CD8-positive, alpha-beta memory T cell (primary cell): ENCODE measurements at places on chromosomes 6 and 20. TPM values are rescaled to one million over a fixed set of nuclear protein-coding genes. Genes with fewer than 3 reads are reported as not detected.
A peak's percentile ranks its signal among the peaks of the same experiment; 100 is the strongest.

Gene RIMS1
- not detected for total RNA-seq

Gene EPB41L1
- total RNA-seq, result 0.35 TPM

Gene SLC22A2
- total RNA-seq, result not detected

Gene PKHD1
- not detected for total RNA-seq

Gene MPIG6B
- not detected for total RNA-seq

Gene SCAF8
- total RNA-seq, result 37.1 TPM

Gene OR2H1
- not detected for total RNA-seq

Gene DOK5
- total RNA-seq, result 4.8 TPM

DNA sequence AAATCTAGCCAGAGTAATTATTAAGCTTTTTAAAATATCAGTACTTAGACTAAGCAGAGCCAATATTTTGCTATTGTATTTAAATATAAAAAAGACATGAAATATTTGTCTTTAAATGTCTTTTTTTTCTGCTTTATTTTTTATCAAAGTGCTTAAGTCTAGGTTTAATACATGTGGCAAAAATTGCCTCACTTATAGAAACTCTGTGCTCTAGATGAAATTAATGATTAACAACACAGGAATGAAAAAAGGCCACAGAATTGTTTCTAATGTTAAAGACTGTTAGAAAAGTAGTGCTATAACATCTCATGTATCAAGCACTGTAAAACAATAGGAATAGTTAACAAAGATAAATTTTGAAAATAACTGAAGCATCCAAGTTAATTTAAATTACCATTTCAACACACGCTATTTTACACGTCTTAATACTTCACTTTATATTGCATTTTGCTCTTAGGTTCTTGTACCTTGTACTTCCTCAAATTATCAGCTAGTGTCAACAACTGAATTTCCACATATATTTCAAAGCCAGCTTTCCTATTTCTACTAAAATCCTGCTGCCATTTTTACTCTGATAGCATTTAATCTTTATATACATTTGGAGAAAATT, 1515.1 kb downstream of the HACE1 start:
- DNase-seq, result no peak

DNA sequence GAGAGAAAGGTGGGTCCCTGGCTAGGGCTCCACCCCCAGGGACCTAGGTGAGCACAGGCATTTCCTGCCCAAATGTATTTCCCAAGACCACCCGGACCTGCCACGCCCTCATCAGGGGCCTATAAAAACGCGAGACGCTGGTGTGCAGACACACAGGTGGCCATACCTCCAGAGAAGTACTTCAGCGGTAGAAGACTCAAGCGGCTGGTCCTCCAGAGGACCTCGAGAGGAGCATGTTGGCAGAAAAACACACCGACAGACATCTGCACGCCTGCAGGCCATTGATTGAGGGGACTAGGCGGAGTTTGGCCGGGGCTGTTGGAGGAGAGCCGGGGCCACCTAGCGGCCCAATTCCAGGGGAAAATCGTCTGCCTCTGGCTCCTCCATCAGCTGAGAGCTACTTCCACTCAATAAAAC, 695.8 kb upstream of the MMS22L start:
- DNase-seq, result no peak

GRCh38 chr6:41630946-41631345, 7.3 kb upstream of the MDFI start:
- no peak for DNase-seq

- DNase-seq, result no peak
Observed at GRCh38 chr6:32680055-32680454, 13.6 kb upstream of the HLA-DQB1 start.

DNA sequence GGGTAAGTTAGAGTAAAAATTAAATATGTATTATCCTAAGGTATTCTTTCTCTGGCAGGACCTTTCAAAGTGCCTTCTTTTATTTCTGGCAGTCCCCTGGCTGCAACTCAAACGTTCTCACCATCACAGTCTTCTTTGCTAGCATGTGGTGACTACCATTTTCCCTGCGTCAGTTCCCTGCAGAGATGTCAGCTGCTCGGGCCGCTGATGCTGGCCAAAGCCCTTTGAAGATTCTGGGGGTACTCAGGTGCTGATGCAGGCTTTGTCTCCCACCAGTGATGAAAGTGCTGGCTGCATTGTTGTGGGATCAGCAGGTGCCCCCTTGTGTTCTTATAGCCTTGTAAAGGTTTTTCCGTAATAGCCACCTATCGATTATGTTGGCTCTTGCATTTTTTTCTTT, 140.1 kb downstream of the BTBD3 start:
- DNase-seq, result no peak

- no peak for DNase-seq
Observed at GRCh38 chr6:14444295-14444972, 326.9 kb downstream of the CD83 start.

DNA sequence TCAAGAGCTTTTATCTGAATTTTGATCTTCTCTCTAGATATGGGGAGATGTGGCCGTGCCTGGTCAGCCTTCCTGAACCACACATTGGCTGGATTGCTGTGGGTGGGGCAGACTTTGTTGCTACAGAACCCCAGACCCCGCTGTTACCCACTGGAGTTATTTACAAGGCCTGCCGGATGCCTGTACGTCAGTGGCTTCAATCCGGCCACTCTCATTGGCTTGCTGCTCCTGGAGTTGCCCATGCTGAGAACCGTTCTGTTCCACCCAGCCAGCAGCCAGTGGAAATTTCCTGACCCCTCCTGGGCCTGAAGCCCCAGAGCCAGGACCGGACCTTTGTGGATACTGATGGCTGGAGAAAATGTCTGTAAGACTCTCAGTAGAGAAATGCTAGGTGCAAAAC, 101.9 kb downstream of the TFAP2C start:
- DNase-seq, result no peak

DNA sequence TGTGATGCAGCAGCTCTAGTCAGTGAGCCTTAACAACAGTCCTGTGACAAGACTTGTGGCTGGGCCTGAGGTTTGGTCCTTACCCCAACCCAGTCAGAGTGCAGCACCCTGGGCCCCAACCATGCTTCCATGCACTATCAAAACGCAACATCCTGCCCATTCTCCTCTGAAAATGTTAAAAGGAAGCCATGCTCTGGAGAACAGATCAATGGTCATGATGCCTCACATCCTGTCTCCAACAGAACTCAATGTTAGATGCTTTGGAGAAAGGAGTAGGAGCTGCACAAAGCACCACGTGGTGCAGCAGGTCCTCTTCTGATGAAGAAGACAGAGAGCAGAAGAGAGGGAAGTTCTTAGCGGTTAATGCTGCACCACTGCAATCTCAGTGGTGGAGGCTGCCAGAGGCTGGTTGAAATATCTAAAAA, 41.9 kb downstream of the TRAM2 start:
- peak; percentile 2 for DNase-seq

DNA sequence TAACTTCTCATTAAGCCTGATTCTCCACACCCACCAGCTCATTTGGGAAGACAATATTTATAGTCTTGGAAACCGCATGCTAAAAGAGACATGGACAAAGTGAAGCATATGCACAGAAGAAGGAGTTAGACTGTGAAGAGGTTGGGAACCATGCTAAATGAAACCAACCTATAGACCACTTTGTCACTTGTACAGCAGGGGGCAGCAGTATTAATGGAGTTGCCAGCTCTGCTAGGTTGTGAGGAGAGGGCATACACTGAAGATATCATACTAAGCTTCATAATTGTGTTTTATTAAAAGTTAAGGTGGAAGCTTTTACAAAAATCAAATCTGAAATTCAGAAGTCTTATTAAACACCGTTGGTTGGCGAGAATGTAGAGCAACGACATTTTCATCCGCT, 38.3 kb upstream of the HMGCLL1 start:
- no peak for DNase-seq

DNA sequence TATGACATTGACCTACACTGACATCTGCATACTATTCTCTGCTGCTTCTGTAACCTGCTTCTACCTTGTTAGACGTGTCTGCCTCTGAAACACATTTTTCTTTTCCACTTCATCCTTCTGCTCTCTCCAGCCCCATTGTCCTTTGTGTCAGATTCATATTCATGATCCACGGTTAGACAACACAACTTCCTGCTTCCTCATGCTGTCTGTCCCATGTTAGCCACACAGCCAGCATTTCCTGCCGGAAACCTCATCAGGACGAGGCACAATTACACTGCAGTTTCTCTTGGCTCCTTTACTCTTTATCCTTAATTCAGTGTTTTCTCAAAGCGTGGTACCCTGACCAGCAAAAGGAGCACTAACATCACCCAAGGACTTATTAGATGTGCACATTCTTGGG, 150.2 kb downstream of the TBC1D7 start:
- DNase-seq, result no peak

DNA sequence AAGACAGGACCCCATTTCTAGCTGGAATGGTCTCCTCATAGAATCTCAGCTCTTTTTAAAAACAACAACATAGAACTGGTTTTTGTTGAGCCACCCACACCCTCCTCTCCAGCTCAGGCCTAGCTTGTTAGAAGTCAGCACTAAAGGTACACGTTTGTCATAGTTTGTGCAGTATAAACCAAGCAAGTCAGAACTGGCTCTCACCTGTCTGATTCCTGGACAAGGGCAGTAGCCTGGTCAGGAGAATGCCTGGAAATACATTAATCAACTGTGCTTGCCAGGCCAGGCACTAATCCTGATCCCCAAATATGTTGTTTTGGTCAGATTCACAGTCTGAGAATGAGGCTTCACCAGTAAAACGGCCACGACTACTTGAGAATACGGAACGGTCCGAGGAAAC, 296.7 kb downstream of the ZFAND3 start:
- no peak for DNase-seq

DNA sequence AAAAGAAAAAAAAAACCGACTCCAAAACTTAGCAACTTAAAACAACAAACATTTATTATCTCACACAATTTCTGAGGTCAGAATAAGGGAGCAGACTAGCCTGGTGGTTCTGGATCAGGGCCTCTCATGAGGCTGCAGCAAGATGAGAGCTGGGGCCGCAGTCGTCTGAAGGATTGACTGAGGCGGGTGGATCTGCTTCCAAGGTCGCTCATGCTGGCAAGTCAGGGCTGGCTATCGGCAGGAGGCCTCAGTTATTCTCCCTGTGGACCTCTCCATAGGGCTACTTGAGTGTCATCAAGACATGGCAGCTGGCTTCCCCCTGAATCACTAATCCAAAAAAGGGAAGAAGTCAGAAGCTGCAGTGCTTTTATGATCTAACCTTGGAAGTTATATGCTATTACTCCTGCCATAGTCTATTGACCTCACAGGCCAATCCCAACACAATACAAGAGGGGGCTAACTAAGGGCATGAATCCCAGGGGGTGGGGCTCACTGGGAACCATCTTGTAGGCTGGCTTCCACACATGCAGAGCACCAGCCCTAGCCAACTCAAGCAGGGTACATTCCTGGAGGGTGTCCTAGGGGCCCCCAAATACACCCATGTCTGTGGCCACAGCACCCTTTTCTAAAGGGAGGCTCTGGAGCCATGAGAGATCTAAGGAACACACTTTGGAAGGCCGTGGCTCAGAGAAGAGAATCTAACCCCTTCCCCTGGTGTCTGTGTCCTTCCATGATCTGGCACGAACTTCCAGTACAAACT, 11.3 kb downstream of the EBF4 start:
- DNase-seq, result no peak

GRCh38 chr6:43964659-43965570, 162.3 kb downstream of the MRPL14 start:
- no peak for DNase-seq

DNA sequence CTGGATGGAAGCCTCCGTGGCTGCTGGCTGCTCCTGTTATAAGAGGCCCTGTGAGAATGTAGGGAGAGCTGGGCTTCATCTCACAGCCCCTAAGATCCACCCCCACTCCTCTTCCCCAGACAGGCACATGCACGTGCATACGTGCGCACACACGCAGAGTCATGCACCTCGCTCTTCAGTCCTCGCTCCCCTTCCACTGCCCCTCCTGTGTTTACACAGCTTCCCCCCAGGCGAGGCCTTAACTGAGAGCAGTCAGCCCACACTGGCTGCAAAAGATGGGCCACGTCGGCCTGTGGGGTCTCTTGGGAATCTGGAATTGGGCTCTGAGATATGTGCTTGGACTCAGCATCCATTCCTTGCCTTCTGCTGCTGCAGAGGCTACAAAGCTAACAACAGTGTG, 35.2 kb upstream of the MLN start:
- DNase-seq, result no peak

GRCh38 chr6:71250099-71250602, 38.5 kb upstream of the OGFRL1 start:
- no peak for DNase-seq

DNA sequence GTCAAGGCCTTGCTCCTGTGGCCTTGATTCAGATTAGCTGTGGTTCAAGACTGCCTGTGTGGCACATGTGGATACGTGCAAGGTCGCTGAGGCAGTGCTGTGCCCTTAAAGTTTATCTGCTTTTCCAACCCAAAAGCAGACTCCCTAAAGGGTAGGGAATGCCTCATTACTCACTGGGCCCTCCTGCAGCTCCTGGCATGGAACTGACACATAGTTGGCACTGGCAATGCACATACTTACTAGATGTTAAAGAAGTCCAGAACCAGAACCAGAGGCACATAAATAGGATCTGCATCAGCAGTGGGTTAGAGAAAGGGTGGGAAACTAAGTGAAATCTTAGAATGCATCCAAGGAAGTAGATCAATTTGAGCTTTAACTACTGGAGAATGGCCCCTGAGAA, 90.6 kb upstream of the MLN start:
- DNase-seq, result no peak

DNA sequence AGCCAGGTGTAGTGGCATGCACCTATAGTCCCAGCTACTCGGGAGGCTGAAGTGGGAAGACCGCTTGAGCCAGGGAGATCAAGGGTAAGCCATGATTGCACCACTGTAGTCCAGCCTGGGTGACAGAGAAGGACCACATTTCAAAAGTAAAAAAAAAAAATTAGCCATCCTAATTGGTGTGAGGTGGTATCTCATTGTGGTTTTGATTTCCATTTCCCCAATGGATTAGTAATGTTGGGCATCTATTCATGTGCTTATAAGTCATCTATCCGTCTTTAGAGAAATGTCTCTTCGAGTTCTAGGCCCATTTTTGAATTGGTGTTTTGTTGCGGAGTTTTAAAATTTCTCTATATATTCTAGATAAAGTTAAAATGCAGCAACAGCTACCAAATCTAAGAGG, 21.7 kb downstream of the ABHD12 start:
- no peak for DNase-seq

GRCh38 chr6:167937301-167937700, 60.2 kb upstream of the KIF25 start:
- DNase-seq, result no peak

GRCh38 chr6:116888732-116889360, 11.8 kb downstream of the RFX6 start:
- no peak for DNase-seq
